ENCODE measurements at places on chromosomes 11 and 22.

- DNase-seq = no peak
Measured at GRCh38 chr11:33867561-33867960, 24.3 kb downstream of the LMO2 start.

DNA sequence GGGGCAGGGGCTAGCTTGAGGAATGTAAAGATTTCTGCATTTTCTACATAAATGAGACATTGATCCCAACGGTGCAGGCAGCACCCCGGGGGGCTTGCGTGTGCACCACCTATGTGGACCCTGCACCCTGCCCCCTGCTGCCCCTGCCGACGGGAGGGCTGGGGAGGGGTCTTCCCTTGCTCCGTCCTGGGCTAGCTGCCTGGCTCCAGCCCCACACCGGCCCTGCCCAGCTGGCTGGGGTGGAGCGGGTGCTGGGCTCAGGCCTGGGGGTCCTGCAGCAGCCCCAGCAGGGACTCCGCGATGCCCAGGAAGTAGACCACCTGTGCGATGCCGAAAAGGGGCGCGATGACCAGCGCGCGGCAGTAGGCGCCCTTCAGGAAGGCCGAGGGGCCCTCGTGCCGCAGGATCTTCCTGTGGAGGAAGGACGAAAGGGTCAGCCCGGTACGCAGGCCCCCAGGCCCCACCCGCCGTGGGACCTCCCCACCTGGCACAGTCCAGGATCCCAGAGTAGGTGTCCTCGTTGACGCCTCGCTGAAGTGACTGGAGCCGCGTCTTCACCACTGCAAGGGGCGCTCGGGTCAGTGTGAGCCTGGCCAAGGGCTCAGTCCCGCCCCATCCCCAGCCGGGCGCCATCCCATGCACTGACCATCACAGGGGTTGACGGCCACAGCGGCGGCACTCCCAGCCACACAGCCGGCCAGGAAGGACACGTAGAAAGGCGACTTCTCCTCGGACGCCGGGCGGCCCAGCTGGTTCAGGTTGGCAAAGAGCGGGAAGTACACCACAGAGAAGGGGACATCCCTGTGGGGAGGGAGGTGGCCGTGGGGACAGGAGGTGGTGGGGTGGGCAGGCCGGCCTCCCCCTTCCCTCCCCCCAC, 2.0 kb upstream of the CEND1 start:
- DNase-seq = no peak

DNA sequence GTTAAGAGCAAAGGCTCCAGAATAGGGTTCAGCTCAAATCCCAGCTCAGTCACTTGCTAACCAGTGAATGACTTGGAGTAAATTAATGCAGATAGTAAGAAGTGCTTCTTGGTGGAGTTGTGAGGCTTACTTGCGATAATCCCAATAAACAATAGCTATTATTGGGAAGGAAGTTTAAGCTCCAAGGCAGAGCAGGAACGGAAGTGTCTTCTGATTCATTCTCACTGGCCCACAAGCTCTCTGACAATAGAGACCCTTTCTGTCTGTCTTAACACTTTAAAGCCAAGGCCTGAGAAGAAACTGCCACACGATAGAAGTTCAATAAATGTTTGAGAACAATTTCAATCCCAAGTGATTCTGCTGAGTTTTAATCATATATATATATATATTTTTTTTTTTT, 155.4 kb downstream of the DBX1 start:
- no peak for DNase-seq

DNA sequence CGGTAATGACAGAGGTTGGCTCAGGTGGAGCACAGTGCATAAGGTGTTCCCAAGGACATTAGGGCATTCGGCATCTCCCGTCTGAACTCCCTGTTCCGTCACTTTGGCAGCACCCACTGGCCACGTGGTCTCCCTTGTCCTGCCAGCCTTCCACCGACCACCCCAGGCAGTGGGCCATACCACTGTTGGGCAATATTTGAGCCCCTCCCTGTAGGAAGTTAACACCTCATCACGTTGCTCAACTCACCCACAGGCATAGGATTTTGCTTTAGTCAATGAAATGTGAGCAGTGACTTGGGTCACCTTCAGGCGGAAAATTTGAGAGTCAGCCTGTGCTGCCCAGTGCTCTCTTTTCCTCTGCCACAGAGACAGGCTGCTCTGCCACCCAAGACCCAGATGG, 44.0 kb downstream of the SERPINH1 start:
- DNase-seq = no peak

- no peak for DNase-seq
Measured at GRCh38 chr11:35815556-35816315, 128.1 kb upstream of the LDLRAD3 start.

GRCh38 chr11:7204778-7205177, 46.9 kb upstream of the SYT9 start:
- no peak for DNase-seq

- peak; percentile 26 for DNase-seq
Measured at GRCh38 chr11:100294748-100295147, 392.3 kb upstream of the ARHGAP42 start.

GRCh38 chr11:15286465-15286864, 171.7 kb downstream of the INSC start:
- no peak for DNase-seq

GRCh38 chr11:2752204-2752770, 52.5 kb upstream of the KCNQ1OT1 start:
- DNase-seq = no peak

DNA sequence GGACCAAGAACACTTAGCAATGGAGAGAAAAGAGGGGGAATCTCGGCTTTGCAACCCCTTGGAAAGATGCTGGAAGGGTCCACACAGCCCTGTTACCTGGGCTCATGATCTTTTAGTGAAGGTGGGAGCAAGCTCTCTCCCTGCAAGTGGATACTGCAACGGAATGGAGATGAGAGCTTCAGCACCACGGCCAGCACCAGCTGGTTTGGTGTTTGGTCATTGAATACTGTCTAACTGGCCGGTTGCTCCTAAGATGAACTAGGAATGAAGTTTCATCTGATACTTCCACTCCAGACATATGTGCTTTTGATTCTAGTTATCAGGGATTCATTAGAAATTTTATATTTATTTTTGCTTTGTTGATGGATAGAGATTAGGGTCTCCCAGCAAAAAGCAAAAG, 16.3 kb downstream of the HTR3A start:
- DNase-seq = no peak

DNA sequence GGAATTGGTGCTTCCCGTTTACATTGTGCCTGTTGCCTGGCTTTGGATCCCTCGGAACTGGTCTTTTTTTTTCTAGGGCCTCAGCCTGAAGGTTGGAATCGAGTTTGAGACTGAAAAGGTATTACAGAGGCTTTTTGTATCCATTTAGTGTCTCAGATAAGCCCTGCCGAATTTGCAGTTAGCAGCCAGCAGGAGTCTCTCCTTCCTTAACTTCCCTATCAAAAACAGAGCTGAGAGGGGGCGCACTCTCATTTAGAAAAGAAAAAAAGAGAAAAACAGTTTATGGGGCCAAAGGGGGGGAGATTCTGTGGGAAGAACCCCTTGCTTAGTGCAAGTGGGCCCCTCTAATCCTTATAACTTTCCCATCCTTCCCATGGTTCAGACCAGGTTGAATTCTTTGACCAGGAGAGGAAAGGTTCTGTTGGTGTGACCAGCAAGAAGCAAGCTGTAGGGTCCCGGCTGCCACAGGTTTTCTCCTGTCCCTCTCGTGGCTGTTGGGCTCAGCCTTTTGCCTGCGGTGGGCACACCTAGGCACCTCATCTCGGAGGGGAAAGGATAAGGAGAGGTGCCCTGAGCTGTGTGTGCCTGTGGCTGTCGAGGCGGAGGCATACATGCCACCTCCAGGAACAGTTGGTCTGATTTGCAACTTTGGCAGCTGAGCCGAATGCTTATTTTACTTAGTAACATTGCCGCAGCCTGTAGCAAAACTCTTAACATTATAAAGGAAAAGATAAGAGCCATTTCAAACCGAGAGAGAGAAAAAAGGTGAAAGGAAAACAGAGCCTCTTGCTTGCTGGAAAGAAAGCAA, 565.0 kb upstream of the CNTN5 start:
- peak; percentile 29 for DNase-seq

DNA sequence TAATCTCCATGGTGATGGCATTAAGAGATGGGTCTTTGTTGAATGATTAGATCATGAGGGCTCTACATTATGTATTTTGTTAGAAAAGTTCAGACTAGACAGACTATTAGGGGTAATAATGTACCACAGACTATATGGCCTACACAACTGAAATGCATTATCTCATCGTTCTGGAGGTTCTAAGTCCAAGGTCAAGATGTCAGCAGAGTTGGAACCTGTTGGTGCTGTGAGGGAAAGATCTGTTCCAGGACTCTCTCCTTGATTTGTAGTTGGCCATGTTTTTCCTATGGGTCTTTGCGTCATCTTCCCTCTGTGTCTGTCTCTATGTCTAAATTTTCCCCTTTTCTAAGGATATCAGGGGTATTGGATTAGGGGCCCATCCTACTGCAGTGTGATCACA, 8.4 kb upstream of the GLYATL1 start:
- DNase-seq = no peak

All from D341Med (cell line).